ENCODE measurements at places on chromosomes 1 and 21. TPM values are rescaled to one million over a fixed set of nuclear protein-coding genes. Genes with fewer than 3 reads are reported as not detected.
A peak's percentile ranks its signal among the peaks of the same experiment; 100 is the strongest.

FRRS1 gene
- 31.3 TPM for total RNA-seq

PPFIA4 gene
- 4.2 TPM for total RNA-seq

OR10Z1 gene
- total RNA-seq = not detected

CHI3L2 gene
- total RNA-seq = 5.5 TPM

AQP10 gene
- total RNA-seq = 0.20 TPM

ELOVL1 gene
- 33.2 TPM for total RNA-seq

SH2D5 gene
- 0.30 TPM for total RNA-seq

TEDDM1 gene
- total RNA-seq = not detected

MFAP2 gene
- 38.3 TPM for total RNA-seq

PIK3CD gene
- total RNA-seq = 3.8 TPM

SHE gene
- 5.4 TPM for total RNA-seq

INAVA gene
- total RNA-seq = 16.4 TPM

- peak; percentile 64 for DNase-seq
Measured at GRCh38 chr1:27772036-27772931, 735 bp upstream of the STX12 start.

DNA sequence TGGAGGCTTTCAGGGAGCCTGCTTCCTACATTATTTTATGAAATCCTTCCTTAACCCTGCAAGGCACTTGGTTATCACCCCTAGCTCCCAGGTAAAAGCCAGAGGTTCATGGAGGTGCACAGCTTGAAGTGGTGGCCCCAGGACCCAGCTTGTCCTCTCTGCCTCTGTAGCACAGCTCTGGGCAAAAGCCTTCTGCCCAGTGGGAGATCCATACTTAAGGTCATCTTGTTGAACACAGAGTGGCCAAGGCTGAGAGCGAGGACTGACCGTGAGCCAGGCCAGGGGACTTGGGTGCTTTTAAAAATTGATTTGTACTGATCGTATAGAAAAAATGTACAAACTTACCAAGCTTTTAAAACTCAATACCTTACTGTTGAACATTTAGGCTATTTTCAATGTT lies 33.4 kb downstream of the KCNA2 start:
- DNase-seq = no peak

DNA sequence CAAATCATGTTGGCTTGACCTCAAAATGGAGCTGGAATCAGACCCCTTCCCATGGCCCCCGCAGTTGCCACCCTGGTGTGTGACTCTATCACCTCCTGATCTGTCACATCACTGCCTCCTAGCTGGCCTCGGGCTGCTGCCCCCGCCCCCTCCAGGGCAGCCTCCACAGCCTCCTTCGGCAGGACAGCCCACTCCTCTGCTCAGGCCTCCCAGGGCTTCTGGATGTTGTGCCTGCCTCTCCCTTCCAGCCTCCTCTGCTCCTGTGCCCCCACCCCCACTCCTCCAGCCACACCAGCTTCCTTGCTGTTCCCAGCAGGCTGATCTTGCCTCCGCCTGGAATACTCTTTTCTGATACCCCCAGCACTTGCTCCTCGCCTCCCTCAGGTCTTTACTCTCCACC lies 134.4 kb upstream of the EDN2 start:
- DNase-seq = no peak

DNA sequence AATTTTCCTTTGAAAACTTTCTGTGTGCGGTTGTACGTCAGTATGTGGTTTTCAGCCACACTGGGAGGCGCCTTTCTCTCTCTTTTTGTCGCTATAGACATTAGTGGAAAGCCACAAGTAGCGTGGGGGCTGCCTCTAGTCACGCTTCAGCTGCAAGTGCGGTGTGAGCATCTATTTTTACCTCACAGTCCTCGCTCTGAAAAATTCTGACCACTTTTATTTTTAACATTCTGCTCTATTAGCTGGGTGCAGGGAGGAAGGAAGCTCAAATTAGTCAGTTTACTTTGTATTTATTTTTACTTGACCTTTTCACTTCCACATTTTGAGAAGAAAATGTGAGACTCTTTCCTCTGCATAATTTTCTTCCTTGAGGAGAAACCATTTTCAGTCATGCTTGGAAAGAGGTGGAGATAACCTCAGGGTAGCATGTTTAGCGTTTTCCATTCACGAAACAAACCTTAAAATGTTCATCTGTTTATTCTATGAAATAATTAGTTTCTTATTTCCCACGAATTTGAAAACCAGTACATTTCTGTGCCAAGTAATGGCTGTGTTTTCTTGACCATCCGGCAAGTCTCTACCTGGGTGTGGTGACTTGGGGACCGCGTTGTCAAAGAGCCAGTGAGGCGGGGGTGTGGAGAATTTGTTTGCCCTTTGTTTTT lies 35.6 kb downstream of the ADARB1 start:
- no peak for DNase-seq

DNA sequence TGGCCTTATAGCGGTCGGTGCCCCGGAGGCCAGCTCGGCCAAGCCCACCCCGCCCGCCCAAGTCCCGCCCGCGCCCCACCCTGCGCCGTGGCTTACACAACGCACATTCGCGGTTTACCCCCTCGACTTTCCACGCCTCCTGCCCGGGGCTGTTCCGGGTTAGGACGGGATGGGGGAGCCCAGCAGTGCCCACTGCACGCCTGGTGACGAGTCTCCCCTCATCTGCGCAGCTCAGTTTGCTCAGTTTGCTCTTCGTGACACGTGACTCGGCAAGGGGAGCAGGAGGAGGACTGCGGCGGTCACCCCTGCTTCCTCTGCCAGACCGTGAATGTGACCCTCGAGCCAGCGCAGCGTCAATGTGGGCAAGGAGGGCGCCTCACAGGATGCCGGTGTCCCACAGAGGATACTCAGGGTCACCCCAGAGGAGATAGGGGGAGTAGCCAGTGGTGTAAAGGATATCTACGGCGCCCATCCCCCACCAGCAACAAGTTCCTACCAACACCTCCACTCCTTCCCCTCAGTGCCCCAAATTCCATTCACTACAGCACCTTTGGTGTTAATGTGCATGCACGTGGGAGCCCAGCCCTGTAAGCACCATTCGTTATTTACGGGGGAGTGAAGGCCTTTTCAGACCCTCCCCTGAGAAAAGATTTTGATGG lies 350 bp upstream of the S100A6 start:
- peak; percentile 83 for DNase-seq

GRCh38 chr1:45863218-45863617 lies 59.8 kb downstream of the MAST2 start:
- DNase-seq = peak; percentile 51

DNA sequence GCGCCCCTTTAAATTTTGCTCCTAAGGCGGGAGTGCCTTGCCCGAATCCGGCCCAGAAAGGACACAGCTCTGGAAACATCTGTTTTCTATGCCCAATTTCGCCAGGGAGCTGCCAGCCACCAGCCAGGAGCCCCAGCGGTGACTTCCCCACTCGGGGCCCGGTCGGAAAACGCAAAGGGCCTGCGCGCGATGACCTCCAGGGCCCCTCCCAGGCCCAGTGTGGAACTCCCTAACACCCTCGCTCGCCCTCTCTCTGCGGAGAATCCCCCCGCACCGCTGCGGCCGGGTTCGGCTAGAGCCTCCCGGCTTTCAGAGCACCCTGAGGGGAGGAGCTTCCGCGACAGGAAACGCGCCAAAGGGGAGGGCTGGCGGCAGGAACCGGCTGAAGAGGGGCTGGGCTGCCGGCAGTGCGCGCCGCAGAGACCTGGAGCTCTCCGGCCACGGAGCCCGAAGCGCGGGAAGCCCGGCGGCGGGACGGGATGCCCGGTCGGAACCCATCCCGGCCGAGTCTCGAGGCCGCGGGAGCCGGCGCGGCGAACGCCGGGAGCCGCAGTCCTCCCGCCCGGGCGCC lies 505 bp downstream of the CLSPN start:
- DNase-seq = peak; percentile 84

- DNase-seq = no peak
Measured at GRCh38 chr1:202343652-202344349, 2.1 kb upstream of the UBE2T start.

- DNase-seq = no peak
Measured at GRCh38 chr1:5711079-5711478, 281.1 kb downstream of the NPHP4 start.

- DNase-seq = no peak
Measured at GRCh38 chr21:32816261-32816660, 44.7 kb upstream of the PAXBP1 start.

- peak; percentile 56 for DNase-seq
Measured at GRCh38 chr1:231991231-231991630, 364.6 kb downstream of the DISC1 start.

GRCh38 chr21:33866826-33867225 lies 48.8 kb downstream of the ATP5PO start:
- DNase-seq = no peak

- DNase-seq = no peak
Measured at GRCh38 chr1:8122477-8123407, 96.6 kb upstream of the ERRFI1 start.

- DNase-seq = no peak
Measured at GRCh38 chr1:205840146-205840923, 9.6 kb downstream of the PM20D1 start.

GRCh38 chr1:239287296-239287695 lies 99.1 kb upstream of the CHRM3 start:
- no peak for DNase-seq

DNA sequence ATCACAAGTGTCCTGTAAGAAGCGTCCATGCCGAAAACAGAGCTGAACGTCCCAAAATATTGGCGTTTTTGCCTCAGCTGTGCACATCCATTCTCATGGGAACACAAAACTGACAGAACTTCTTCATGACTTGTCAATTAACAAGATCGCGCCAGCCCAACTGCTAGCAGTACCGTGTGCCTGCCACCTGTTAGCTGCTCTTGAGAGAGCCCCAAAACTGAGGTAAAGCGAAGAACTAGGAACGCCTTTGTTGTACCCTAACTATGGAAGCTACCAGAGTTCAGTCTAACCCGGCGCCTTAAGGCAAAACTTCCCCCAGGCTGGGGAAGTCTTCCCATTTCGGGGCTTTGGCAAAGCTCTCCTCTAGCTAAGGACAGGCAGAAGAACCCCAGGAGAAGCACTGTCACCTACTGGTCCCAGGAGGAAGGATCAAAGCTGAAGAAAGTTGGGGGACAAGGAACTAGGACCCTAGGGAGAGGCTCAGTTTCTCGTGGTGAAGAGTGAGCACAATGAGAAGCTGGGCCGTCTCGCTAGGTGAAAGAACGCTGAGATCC lies 719 bp downstream of the EYA3 start:
- no peak for DNase-seq

GRCh38 chr1:3733094-3733882 lies 19.0 kb upstream of the CCDC27 start:
- no peak for DNase-seq

DNA sequence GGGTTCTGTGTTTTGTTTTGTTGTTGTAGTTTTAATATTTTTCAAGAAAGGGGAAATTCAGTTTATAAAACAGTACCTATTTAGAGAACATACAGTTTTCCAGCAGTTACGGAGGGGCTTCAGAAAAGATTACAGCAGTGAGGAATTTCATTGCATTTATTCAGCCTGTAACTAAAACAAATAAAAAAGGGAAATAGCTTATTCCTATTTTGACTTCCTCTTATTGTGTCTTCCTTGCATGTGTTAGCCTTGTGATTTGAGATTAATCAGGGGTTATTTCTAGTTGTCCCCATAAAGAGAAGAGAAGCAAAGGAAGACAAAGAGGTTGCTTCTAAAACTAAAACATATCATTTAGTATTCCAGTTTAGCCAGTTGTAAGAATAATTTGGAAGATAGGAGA lies 35.0 kb downstream of the CTTNBP2NL start:
- DNase-seq = no peak

GRCh38 chr1:86429835-86430234 lies 5.9 kb downstream of the CLCA2 start:
- DNase-seq = peak; percentile 68

DNA sequence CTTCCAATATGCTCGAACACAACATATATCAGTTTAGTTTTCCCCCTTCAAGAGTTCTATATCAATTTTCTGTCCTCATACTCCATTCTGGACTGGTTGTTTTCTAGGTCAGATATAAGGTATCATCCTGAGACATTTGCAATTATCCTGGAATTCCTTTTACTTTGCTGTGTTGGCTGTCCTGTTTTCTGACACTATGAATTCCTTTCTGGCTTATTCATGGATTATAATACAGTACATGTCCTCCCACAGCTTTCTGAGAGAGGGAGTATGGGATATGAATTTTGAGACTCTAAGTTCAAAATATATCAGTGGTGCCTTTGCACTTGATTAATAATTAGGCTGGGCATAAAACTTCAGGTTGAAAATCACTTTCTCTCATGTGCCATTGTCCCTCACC lies 11.9 kb downstream of the PHTF1 start:
- no peak for DNase-seq

GRCh38 chr1:97123717-97124431 lies 402.3 kb downstream of the PTBP2 start:
- DNase-seq = no peak

DNA sequence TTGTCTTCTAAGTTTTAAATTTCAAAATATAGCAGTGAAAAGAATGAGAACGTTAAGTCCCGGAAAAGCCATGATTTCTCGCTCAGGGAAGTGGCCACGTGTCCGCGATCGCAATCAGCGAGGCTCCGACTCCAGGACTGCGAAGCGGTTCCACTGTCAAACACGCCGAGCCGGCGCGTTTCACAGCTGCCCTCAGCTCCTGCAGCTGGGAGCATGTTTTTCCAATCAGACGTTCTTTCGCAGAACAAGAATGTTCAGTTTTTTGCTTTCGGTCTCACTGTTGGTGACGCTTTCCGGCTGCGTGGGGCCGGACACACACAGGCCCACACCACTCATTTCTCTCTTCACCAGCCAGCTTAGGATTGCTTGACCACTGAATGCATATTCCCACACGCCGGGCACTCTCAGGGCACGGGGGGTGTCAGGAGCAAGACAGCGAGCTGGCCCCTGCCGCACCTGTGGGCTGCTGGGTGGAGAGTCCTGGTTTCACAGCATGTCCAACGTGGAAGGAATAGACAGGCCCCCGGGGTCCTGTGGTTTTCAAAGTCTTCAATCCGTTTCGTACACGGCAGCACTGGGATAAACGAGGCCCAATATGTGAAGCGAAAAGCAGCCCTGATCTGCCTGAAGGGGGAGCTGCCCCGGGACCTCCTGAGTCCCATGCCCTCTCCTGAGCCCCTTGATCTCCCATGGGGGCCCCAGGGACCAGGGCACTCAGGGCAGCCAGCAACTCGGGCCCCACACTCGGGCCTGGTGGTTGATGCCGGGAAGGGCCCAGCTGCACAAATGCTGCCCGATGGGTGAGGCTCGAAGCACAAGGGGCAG lies 47.3 kb upstream of the COL18A1 start:
- DNase-seq = peak; percentile 82

DNA sequence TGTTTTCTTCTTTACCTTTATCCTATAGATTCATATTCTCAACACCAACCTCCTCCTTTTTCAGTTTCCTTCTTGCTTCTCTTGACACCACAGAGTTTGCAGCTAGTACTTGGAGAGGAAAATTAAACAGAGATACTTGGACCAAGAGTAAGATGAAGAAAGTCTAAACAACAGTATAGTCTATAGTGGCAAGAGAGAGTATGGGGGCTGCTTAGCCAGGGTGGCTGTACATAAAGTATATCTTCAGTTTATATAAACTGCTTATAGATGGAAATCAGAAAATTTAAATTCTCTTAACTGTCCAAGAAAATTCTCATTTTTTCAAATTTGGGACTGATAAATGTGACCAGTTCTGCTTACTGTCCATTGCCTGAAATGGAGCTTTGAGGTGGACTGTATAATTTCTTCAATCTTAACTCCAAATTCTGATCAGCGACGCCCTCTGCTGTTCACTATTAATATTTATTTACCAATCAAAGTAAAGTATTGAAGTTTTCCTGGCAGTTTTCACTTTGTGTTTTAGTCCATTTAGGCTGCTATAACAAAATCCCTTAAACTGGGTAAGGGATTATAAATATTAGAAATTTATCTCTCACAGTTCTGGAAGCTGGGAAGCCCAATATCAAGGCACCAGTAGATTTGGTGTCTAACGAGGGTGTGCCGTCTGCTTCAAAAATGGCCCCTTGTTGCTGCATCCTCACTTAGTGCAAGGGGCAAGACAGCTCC lies 14.8 kb upstream of the METTL18 start:
- peak; percentile 7 for DNase-seq

- no peak for DNase-seq
Measured at GRCh38 chr1:66489151-66489550, 44.8 kb upstream of the SGIP1 start.

All from skin of body (tissue), 3 donors.